ENCODE measurements at places on chromosomes 3 and 15.

GRCh38 chr3:30288830-30289229 lies 317.6 kb upstream of the TGFBR2 start:
- H3K27me3 ChIP-seq, result no peaks in the 10 kb centered on the region
- no peak overlapping the region for H3K27ac ChIP-seq
- no peak overlapping the region for H3K4me3 ChIP-seq
- DNase-seq, result no peak

DNA sequence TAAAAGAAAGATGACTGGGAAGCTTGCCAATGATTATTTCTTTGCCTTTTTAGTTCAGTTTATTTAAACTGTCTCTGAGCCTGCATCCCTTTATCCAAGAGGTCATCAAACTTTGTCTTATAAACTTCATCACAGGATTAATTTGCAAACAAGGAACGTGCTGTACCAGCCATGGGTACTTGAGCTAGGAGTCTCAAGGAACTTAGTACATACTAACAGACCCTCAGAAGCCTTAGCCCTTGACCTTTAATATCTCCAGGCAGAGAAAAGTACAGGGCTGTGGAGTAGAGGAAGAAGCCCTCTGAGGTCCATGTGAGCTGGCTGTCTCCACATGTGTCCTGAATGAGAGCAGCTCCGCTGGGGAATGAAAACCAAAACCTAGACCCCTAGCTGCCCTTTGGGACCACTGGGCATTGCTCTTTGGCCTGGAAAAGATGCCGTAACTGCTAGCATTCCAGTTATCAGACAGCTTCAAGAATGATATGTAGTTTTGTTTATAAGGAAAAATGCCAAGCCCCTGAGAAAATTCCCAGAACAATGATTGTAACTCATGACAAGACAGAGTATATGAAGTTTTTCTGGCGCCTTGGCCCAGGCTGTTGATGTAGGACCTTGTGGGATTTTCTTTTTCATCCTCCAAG lies 92.1 kb downstream of the ASB7 start:
- H3K4me1 ChIP-seq, result no peaks in the 10 kb centered on the region
- DNase-seq, result no peak
- H3K27ac ChIP-seq, result no peak overlapping the region
- H3K36me3 ChIP-seq, result no peaks in the 10 kb centered on the region

DNA sequence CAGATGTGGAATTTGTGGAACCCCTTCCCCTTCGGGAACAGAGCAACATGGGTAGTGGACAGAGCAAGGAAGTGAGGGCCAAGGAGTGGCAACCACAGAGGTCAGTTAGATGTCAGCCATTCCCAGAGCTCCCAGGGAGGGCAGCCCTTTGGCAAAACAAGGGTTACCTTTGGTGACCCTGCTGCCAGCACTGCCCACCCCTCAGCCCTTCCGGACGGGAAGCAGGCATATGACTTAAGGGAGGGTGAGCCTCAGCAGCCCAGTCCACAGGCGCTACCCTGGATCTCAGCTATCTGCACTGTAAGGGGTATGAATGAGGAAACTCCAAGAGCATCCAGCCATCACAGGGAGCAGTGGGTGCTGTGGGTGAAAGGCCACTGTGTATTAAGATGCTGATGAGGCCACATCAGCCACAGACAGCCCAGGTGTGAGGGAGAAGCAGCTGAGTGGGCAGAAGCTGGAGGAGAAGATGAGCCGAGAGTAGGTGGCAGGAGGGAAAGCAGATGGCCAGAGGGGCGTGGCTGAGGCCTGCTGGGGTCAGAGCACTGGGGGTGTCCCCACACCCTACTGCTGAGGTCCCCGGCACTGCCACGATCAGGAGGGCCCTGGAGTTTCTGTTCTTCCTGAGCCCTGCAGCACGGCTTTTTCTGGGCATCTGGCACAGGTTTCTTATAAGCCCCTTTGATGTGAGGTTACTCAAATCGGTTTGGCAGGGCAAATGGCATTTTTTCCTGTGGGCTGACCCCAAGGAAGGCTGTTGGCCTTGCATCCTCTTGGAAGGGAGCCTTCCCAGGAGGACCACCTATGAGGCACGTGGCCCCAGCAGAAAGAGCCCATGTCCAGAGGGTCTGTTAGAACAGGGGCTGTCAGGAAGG lies 6.2 kb downstream of the PLA2G4D start:
- no peak overlapping the region for H3K27ac ChIP-seq
- DNase-seq, result no peak
- no peak overlapping the region for H3K4me3 ChIP-seq
- H3K4me1 ChIP-seq, result peaks cover 10% of the 10 kb centered on the region
- H3K36me3 ChIP-seq, result no peaks in the 10 kb centered on the region

DNA sequence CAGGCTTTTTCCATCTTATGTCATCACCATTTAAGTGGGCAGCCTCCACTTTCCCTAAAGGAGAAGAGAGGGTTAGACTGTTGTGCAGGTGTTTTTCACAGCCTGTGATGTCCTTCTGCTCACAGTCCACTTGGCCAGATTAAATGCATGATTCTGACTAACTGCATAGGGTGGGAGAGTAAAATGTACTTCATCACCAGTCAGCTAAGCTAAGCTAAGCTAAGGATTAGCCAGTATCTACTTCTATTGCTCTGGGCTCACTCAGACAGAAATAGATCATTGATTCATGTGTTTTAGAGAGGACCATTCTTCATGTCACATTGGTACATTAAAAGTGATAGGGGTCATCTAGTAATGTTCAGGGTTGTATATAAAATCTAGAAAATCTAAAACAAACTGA lies 1013.1 kb downstream of the NTRK3 start:
- H3K4me3 ChIP-seq, result no peak overlapping the region
- no peaks in the 10 kb centered on the region for H3K36me3 ChIP-seq
- no peak for DNase-seq
- no peaks in the 10 kb centered on the region for H3K4me1 ChIP-seq
- no peaks in the 10 kb centered on the region for H3K27me3 ChIP-seq

- no peaks in the 10 kb centered on the region for H3K27me3 ChIP-seq
- H3K36me3 ChIP-seq, result no peaks in the 10 kb centered on the region
- no peak within 1 kb of the TSS for H3K4me3 ChIP-seq
- no peak for DNase-seq
- no peak within 1 kb of the TSS for H3K27ac ChIP-seq
- no peaks in the 10 kb centered on the region for H3K4me1 ChIP-seq
These were observed at the start of gene OR5K1 for GRCh38 chr3:98462901-98463300. TSS of gene OR5K1 (plus strand) at chr3:98463201. CDS start at chr3:98469577, 6,376 bp downstream.

GRCh38 chr3:151301787-151302186 lies 14.8 kb downstream of the GPR87 start:
- no peak overlapping the region for H3K27ac ChIP-seq
- no peak overlapping the region for H3K4me3 ChIP-seq
- no peaks in the 10 kb centered on the region for H3K36me3 ChIP-seq

- DNase-seq, result no peak
- H3K4me1 ChIP-seq, result peaks cover 3% of the 10 kb centered on the region
- H3K36me3 ChIP-seq, result peaks cover 11% of the 10 kb centered on the region
- H3K4me3 ChIP-seq, result no peak overlapping the region
- no peak overlapping the region for H3K27ac ChIP-seq
- H3K27me3 ChIP-seq, result no peaks in the 10 kb centered on the region
These were observed 8.4 kb downstream of the SNX4 start for GRCh38 chr3:125511420-125512118.

- no peak overlapping the region for H3K27ac ChIP-seq
- no peaks in the 10 kb centered on the region for H3K36me3 ChIP-seq
These were observed 25.0 kb upstream of the TMC3 start for GRCh38 chr15:81398910-81399551.

GRCh38 chr15:42182328-42182886 lies 25.7 kb downstream of the VPS39 start:
- H3K27ac ChIP-seq, result no peak overlapping the region
- no peaks in the 10 kb centered on the region for H3K4me1 ChIP-seq
- no peak overlapping the region for H3K4me3 ChIP-seq

GRCh38 chr3:100898681-100899080 lies 94.5 kb downstream of the ABI3BP start:
- no peaks in the 10 kb centered on the region for H3K36me3 ChIP-seq
- H3K27ac ChIP-seq, result no peak overlapping the region
- no peaks in the 10 kb centered on the region for H3K27me3 ChIP-seq
- no peak overlapping the region for H3K4me3 ChIP-seq
- no peak for DNase-seq

DNA sequence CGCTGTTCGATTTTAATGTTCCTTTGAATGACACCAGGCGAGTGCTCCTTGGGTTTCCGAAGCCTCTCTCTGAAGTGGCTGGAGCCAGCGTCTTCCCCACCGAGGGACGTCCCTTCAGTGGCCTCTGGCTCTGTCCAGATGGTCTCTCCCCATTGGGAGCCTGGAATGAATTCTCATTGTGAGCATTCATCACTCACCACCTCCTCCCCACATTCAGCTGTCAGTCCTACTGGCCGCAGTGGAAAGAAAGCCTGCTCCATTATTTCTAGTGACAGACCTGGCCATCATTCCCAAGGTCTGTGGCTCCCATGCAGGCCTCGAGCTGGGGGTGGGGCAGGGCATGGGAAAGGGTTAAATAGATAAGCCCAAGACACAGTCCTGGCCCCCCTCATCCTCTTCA lies 35.2 kb downstream of the ZNF710 start:
- no peak for DNase-seq
- H3K4me1 ChIP-seq, result peaks cover 59% of the 10 kb centered on the region
- no peak overlapping the region for H3K4me3 ChIP-seq
- no peaks in the 10 kb centered on the region for H3K36me3 ChIP-seq
- no peaks in the 10 kb centered on the region for H3K27me3 ChIP-seq
- no peak overlapping the region for H3K27ac ChIP-seq

GRCh38 chr3:9179826-9180763 lies 69.4 kb downstream of the SRGAP3 start:
- no peaks in the 10 kb centered on the region for H3K36me3 ChIP-seq
- peak; percentile 17 for DNase-seq
- peak overlapping the region; percentile 34 for H3K4me3 ChIP-seq
- no peak overlapping the region for H3K27ac ChIP-seq
- H3K4me1 ChIP-seq, result peaks cover 16% of the 10 kb centered on the region
- no peaks in the 10 kb centered on the region for H3K27me3 ChIP-seq

- no peak overlapping the region for H3K4me3 ChIP-seq
- H3K27me3 ChIP-seq, result no peaks in the 10 kb centered on the region
- peaks cover 6% of the 10 kb centered on the region for H3K36me3 ChIP-seq
- H3K27ac ChIP-seq, result no peak overlapping the region
- H3K4me1 ChIP-seq, result peaks cover 7% of the 10 kb centered on the region
- DNase-seq, result no peak
These were observed 51.6 kb downstream of the ABHD2 start for GRCh38 chr15:89139613-89140499.

- H3K4me1 ChIP-seq, result no peaks in the 10 kb centered on the region
- H3K4me3 ChIP-seq, result no peak overlapping the region
- no peaks in the 10 kb centered on the region for H3K27me3 ChIP-seq
- no peaks in the 10 kb centered on the region for H3K36me3 ChIP-seq
- no peak for DNase-seq
These were observed 13.2 kb upstream of the DNAJA4 start for GRCh38 chr15:78251136-78251535.

DNA sequence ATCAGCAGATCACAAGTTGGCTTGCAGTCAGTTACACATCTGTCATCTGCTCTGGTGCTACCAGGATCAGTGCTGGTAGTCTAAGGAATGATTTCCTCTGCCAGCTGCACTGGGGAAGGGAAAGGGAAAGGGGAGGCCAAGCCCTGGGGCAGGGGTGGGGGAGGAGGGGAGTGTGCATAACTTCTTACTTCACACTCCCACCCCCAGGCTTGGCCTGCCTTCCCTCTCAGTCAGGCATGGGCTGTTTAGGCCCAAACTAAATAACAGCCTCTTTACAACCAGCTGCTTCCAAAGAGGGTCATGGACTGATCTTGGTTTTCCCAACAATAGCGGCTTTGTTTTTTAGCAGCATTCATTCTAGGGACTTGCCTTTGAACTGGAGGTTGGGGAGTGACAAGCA lies 86.1 kb upstream of the PSMD6 start:
- no peak overlapping the region for H3K27ac ChIP-seq
- H3K27me3 ChIP-seq, result peaks cover 13% of the 10 kb centered on the region
- no peak overlapping the region for H3K4me3 ChIP-seq
- no peak for DNase-seq

DNA sequence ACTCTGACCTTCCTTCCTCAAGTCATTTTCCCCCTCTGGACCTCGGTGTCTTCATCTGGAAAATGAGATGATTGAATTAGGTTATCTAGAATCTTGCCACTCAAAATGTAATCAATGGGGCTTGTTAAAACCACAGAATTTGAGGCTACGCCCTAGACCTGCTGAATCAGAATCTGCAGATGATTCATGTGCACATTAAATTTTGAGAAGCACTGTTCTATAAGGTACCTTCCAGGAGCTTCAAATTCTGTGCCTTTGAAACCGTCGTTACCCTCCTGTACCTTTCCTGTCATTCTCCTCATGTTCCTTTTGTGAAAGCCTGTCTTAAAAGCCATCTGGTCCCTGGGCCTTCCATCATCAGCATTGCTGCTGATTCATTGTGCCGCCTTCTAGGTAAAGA lies 172.4 kb upstream of the TOPAZ1 start:
- DNase-seq, result no peak
- no peak overlapping the region for H3K27ac ChIP-seq
- no peaks in the 10 kb centered on the region for H3K4me1 ChIP-seq
- H3K4me3 ChIP-seq, result no peak overlapping the region
- no peaks in the 10 kb centered on the region for H3K27me3 ChIP-seq
- H3K36me3 ChIP-seq, result no peaks in the 10 kb centered on the region

- H3K4me3 ChIP-seq, result peak overlapping the region; percentile 74
- no peak for DNase-seq
- peaks cover 45% of the 10 kb centered on the region for H3K4me1 ChIP-seq
- H3K36me3 ChIP-seq, result no peaks in the 10 kb centered on the region
- H3K27me3 ChIP-seq, result peaks cover 29% of the 10 kb centered on the region
These were observed 1.0 kb downstream of the EOMES start for GRCh38 chr3:27720899-27721716.

DNA sequence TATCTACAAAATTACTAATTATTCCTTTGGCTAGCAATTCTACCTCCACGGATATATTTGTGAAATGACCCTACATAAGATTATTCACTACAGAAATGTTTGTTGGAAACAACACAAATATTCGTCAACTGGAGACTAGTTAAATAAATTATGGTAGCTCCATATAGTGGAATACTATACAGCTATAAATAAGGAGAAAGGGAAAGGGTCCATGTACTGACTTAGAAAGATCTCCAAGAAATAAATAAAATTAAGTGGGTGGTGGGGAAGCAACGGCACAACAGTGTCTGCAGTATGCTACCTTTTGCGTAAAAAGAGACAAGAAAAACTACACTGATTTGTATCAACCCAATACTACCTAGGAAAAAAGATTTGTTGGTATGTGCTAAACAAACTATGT lies 96.7 kb upstream of the BHLHE40 start:
- no peaks in the 10 kb centered on the region for H3K36me3 ChIP-seq
- DNase-seq, result no peak
- H3K4me3 ChIP-seq, result no peak overlapping the region
- H3K4me1 ChIP-seq, result no peaks in the 10 kb centered on the region

- H3K27me3 ChIP-seq, result peaks cover 2% of the 10 kb centered on the region
- no peaks in the 10 kb centered on the region for H3K4me1 ChIP-seq
- no peaks in the 10 kb centered on the region for H3K36me3 ChIP-seq
- no peak overlapping the region for H3K4me3 ChIP-seq
- no peak overlapping the region for H3K27ac ChIP-seq
These were observed 31.8 kb upstream of the RYR3 start for GRCh38 chr15:33278816-33279612.

- peaks cover 2% of the 10 kb centered on the region for H3K4me1 ChIP-seq
- no peaks in the 10 kb centered on the region for H3K36me3 ChIP-seq
- no peaks in the 10 kb centered on the region for H3K27me3 ChIP-seq
- no peak for DNase-seq
- H3K27ac ChIP-seq, result no peak overlapping the region
These were observed 70.5 kb downstream of the CHST2 start for GRCh38 chr3:143190101-143190500.
